ENCODE measurements at places on chromosomes 6 and 20.
A peak's percentile ranks its signal among the peaks of the same experiment; 100 is the strongest.

GRCh38 chr6:15496345-15497131 is 166.3 kb downstream of the DTNBP1 start:
- peaks cover 52% of the 10 kb centered on the region for H3K36me3 ChIP-seq
- no peak overlapping the region for H3K4me3 ChIP-seq
- DNase-seq = no peak
- H3K27me3 ChIP-seq = no peaks in the 10 kb centered on the region
- peaks cover 6% of the 10 kb centered on the region for H3K4me1 ChIP-seq
- no peak overlapping the region for H3K27ac ChIP-seq

GRCh38 chr6:19413323-19413722 is 423.8 kb upstream of the ID4 start:
- no peak overlapping the region for H3K4me3 ChIP-seq
- no peaks in the 10 kb centered on the region for H3K4me1 ChIP-seq
- H3K27me3 ChIP-seq = no peaks in the 10 kb centered on the region
- no peaks in the 10 kb centered on the region for H3K36me3 ChIP-seq
- DNase-seq = no peak
- H3K27ac ChIP-seq = no peak overlapping the region

- no peak for DNase-seq
- peaks cover 29% of the 10 kb centered on the region for H3K27me3 ChIP-seq
- no peak overlapping the region for H3K27ac ChIP-seq
- H3K4me3 ChIP-seq = no peak overlapping the region
- H3K36me3 ChIP-seq = no peaks in the 10 kb centered on the region
Observed at GRCh38 chr6:35719404-35719829, 17.4 kb upstream of the ARMC12 start.

GRCh38 chr20:2080532-2081224 is 20.9 kb upstream of the STK35 start:
- H3K4me3 ChIP-seq = no peak overlapping the region
- no peak for DNase-seq
- no peaks in the 10 kb centered on the region for H3K4me1 ChIP-seq

DNA sequence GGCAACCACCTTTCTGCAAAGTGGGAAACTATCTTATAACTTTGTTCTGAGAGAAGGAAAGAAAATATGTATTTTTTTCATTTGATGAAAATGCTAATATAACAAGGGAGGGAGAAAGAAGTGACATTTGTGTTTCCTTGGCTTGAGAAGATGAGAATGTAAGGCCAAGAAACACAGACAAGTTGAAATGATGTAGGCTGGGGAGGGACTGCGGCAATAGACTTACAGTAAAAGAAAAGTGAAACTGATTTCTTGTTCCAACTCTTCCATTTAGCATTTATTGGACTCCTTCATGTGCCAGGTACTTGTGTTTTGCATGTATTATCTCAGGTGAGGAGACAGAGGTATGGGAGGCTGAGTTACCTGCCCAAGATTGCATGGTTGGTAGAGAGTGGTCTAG is 130.9 kb downstream of the CARMIL1 start:
- no peaks in the 10 kb centered on the region for H3K36me3 ChIP-seq
- no peaks in the 10 kb centered on the region for H3K27me3 ChIP-seq
- no peaks in the 10 kb centered on the region for H3K4me1 ChIP-seq
- H3K27ac ChIP-seq = no peak overlapping the region

DNA sequence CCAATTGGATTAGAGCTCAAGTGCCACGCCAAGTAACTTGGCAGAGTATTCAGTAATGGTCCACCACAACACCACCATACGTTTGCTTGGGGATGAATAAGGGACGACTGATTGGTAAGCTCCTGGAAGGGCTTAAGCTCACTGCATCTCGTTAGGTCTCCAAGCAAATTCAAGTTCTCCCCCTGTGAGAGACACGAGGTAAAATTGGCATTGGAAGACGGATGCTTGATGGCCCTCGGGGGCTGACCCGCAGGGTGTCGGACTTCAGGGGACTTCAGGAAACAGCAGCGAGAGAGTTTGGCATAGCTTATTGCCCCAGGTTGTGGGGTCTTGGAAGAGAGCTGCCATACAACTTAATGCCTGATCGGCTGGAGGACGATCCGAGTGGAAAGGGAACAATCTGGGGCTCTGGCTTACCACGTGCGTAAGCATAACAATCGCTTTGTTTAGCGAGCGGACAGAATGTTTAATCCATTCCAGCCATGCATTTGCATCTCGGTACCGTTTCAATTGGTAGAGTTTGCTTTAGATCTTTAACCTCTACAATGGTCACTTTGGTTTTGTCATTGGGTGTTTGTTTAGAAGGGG is 4.8 kb upstream of the ZNFX1 start:
- peak; percentile 15 for DNase-seq

DNA sequence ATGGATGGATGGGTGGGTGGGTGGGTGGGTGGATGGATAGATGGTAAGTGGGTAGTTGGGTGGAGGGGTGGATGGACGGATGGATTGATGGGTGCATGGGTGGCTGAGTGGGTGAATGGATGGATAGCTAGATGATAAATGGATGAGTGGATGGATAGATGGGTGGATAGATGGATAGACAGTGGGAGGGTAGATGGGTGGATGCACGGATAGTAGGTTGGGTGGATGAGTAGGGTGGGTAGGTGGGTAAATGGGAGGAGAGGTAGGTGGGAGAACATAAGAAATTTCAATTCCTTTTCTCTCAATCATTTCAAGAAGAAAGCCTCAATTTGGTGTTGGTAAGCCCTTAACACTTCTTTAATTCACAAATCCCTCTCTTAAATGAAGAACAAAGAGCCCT is 186.9 kb downstream of the PREX1 start:
- DNase-seq = no peak
- no peaks in the 10 kb centered on the region for H3K27me3 ChIP-seq
- no peak overlapping the region for H3K27ac ChIP-seq
- no peak overlapping the region for H3K4me3 ChIP-seq
- peaks cover 14% of the 10 kb centered on the region for H3K4me1 ChIP-seq
